Stimulated activated CD8-positive, alpha-beta memory T cell treated with anti-CD3 and anti-CD28 coated beads, Interleukin-4, amount 100 ng/mL, for 48 hours (primary cell): ENCODE measurements at places on chromosomes 12 and 14.
A peak's percentile ranks its signal among the peaks of the same experiment; 100 is the strongest.

DNA sequence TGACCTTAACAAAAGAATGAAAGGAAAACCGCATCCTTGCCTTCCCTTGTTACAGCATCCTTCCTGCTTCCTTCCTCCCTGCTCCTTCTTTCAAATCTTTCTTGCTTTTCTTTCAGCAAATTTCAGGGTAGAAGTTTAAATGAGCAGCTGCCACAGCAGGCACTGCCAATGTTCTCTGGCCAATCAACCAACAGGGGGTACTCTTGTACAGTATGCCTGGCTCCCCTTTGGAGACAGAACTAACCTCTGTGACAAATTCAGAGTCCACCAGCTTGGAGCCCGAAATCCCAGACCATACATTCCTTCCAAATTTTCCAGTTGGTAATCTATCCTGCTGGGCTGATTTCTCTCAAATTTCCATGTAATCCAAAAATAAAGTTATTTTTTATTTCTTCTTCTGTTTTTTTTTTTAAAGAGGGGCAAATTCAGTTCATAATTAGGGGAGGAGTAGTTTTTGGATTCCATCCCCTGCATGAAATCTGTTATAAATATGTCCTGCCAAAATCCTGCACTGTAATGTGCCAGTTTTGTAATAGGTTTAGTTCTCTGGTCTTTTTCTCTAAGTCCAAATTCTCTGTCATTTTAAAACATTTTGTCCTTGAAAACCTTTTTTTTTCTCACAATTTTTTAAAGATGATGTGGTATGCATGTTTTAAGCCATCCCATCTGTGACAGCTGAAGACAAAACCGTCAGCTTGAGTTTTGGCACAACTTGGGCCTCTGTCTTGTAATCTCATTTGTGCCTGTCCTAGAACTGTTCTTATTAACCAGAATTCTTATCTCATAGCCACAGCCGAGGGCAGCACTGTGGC is 610.0 kb upstream of the LMO3 start:
- DNase-seq, result no peak

- DNase-seq, result no peak
Measured at GRCh38 chr12:47068539-47068938, 10.9 kb upstream of the PCED1B start.

- DNase-seq, result no peak
Measured at GRCh38 chr12:57146961-57147944, at the start of gene LRP1-AS. LRP1-AS (minus strand) TSS chr12:57147619.

DNA sequence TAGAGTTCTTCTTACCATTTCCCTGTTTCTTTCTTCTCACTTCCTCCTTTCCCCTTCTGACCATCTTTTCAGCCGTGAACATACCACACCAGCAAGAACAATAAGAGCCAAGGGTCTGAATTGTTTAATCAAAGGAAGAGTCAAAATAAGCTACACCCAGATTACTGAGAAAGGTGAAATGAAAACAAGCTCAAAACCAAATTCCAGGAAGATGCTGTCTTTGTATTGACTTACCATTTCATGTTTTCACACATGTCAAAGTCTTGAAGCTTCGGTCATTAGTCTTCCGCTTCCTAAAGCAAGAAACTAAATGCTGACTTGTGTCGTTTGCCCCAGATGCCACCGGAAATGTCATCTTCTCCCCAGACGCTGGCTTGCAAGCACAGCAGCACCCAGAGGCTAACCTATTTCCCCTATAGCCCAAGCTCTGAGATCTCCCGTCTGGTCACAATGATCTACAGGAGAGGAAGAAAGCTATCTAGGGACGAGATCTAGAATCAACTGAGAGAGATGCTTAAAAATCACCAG is 136.5 kb upstream of the AMIGO2 start:
- peak; percentile 75 for DNase-seq

GRCh38 chr12:33942172-33942571 is 80.1 kb upstream of the ALG10 start:
- DNase-seq, result no peak

DNA sequence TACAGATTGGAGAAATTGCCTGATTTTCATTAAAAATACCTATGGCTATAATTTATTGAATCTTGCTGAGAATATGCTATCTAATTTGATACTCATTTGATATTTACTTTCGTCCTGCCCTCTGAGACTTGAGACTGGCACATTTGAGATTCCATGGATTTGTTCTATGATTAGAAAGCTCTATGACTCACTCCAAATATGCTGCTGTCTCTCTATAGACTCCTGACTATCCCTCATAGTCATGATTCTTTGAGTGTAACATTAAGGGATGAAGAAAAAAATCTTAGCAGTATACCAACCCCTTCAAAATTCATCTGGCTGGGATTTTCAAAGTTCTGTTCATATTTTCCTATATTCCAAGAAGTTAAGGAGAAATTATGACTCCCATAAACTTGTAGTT is 191.9 kb downstream of the LRIG3 start:
- no peak for DNase-seq

DNA sequence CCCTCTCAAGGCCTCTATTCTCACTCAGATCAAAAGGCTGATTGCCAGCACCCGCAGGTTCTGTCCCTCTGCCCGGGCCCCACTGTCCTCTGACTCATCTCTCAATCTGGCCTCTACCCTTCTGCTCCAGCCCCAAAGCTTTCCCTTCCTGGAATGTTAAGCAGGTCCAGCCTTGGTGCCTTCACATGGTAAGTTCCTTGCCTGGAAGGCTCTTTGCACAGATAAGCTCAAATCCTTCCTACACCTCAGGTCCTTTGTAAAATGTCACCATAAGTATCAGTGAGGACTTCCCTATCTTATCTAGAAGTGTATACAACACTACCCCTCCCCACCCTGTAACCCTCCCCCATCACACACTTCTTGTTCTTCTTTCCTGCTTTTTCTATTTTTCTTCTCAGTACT is 22.2 kb downstream of the LPCAT3 start:
- DNase-seq, result no peak

GRCh38 chr12:47705566-47706425 is at the start of gene RPAP3:
RPAP3 (minus strand) TSS chr12:47706030; CDS start chr12:47702840, 3,190 bp downstream.
- peak; percentile 99 for DNase-seq

DNA sequence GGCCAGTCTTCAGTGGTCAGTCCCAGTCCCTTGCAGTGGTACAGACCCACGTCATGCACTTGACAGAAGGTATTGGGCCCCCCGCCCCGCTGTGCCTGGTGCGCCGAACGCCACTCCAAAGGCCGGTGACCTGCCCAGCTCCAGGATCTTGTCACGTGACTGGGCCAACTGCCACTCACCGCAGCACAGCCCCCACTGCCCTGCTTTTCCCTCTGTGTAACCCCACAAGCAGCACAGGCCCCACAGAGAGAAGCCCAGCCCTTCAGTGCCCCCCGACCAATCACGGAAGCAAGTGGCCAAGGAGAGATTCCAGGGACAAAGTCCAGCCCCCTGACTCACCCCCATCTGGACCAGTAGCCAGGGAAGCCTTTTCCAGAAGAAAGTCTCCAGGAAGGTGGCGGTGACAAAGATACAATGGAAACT is 498 bp downstream of the GPR132 start:
- peak; percentile 72 for DNase-seq

- no peak for DNase-seq
Measured at GRCh38 chr14:24179961-24180796, 8.3 kb downstream of the REC8 start.

GRCh38 chr12:88805692-88806091 is 225.4 kb upstream of the KITLG start:
- DNase-seq, result no peak

GRCh38 chr12:3795492-3796133 is 42.7 kb upstream of the CRACR2A start:
- DNase-seq, result no peak

- DNase-seq, result no peak
Measured at GRCh38 chr12:94942663-94943062, 60.8 kb downstream of the NDUFA12 start.

GRCh38 chr14:70934502-70935134 is 27.4 kb downstream of the PCNX1 start:
- no peak for DNase-seq

- no peak for DNase-seq
Measured at GRCh38 chr12:89281539-89281867, 70.8 kb downstream of the DUSP6 start.

DNA sequence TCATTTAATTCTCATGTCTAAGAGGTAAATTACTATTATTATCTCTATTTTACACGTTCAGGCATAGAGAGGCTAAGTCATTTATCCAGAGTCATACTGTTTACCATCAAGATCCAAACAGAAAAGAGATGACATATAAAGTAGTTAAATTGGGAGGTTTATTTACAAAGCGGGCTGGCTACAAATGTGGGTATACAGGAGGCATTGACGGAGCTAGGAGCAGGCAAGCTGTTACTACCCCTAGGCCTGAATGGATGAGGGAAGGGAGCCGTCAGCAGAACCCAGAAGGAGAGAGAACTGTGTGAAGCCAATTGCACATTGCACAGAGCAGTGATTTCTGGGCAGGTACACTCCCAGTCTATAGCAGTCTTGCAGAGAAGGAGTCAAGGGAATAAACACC is 39.8 kb downstream of the DACT1 start:
- DNase-seq, result no peak

GRCh38 chr12:64323476-64324225 is 66.9 kb downstream of the C12orf56 start:
- DNase-seq, result no peak
